ENCODE measurements at places on chromosomes 13 and 19.

DNA sequence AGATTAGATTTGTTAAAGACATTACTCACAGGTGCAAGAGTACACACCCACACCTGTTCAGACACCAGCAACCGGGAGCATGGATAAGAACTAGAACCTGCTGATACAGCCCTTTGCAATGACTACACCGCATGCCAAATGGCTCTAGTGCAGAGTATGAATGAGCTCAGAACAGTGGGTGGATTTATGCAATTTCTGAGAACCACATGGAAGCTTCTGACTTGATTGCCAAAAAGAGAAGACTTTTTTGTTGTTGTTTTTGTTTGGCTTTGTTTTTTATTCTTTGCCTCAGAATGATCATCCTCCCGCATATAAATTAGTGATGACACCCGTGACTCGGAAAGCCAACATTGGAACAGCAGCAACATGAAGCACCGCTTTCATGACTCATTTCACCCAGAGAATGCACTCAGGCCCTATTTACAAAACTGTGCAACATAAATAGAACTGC is 77.4 kb upstream of the LRCH1 start:
- no peak for DNase-seq

GRCh38 chr13:37187621-37188020 is 82.2 kb upstream of the CSNK1A1L start:
- DNase-seq, result no peak

DNA sequence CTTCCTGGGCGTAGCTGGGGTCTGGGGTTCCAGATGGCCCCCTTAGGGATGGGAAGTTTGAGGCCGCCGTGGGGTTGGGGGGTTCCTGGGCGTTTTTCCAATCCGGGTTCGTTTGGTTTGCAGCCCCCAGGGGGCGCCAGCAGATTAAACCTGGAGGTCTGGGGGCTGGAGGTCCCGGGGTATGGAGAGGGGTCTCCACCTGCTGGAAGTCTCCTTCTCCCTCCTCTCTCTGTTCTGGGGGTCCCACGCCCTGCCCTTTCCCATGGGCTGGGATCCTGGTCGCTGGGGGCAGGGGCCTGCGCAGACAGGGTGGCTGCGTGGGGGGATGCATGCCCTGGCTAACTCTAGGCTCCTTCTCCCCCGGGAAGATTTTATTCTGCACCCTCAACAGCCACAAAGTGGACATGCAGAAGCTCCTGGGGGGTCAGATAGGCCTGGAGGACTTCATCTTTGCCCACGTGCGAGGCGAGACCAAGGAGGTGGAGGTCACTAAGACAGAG is 899 bp downstream of the GIPC3 start:
- DNase-seq, result no peak

GRCh38 chr19:13399746-13400145 is 106.5 kb downstream of the CACNA1A start:
- DNase-seq, result no peak

- no peak for DNase-seq
These were observed 54.0 kb upstream of the MYO16 start for GRCh38 chr13:108575430-108575829.

DNA sequence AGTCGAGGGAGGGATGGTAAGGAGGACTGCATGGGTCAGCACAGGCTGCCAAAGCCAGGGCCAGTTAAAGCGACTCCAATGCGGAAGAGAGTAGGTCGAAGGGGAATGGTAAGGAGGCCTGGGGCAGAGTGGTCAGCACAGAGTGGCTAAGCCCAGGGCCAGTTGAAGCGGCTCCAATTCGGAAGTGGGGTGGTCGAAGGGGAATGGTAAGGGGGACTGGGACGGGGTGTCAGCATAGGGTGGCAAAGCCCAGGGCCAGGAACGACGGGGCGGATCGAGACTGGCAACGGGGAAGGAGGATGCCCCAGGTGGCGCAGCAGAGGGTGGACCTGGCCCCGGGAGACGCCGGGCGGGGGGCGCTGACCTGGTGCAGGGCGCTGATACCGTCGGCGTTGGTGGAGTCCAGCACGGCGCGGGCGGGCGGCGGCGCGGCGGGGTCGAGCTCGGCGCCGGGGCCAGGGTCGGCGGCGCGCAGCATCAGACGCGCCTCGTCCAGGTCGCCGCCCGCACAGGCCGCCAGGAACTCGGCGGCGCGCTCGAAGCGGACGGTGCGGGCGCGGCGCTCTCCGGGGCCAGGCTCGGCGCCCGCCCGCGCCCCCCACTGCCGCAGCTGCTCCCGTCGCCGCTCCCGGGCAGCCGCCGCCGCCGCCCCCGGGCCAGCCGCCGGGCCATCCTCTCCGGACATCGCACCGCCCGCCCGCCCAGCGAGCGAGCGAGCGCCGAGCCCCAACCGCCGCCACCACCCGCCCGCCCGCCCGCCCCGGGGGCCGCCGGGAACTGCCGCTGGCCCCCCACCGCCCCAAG is at the start of gene PPP1R12C:
TSS of gene PPP1R12C (minus strand) at position 779 of the 804 bp plus-strand sequence. CDS start at position 685, 94 bp downstream.
- DNase-seq, result no peak

- no peak for DNase-seq
These were observed 1030.4 kb downstream of the SLITRK5 start for GRCh38 chr13:88701551-88701950.

- no peak for DNase-seq
These were observed 6.8 kb upstream of the MBNL2 start for GRCh38 chr13:97215325-97215724.

- no peak for DNase-seq
These were observed 899.8 kb upstream of the MIR17HG start for GRCh38 chr13:90447734-90448101.

DNA sequence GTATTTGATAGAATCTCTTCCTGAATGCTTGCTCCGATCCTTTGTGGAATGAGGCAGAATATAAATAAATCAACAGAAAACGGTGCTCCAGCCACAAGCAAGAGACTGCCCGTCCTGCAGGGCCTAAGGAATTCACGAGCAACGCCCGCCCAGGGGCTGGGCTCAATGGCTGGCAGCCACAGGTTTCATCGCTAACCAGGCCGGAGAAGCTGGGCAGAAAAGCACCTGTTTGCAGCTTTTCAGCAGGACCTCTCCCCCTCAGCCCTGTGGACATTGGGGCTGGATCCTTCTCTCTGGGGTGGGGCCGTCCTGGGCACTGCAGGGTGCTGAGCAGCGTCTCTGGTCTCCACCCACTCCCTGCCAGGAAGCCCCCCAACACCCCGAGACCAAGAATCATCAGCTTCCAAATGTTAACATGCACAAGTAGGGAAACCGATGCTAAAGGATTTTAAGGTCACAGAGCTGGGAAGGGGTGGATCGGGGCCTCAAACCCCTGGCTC is 102.5 kb downstream of the GADD45B start:
- no peak for DNase-seq

DNA sequence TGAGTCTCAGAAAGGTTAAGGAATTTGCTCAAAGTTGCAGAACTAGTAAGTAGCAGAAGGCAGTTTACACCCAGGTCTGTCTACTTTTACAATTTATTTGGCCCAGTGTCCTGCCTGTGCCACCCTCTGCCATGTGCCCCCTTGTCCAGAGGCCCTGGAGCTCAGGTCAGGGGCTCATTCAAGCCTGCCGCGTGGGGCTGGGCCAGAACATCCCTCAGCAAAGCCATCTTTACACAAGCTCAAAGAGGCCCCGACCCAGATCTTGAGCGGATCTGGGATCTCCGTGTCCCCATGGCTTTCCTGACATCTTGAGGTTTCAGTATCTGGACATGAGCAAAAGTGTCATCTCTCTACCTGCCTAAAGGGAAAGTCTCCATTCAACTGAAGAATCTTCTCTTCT is 76.4 kb upstream of the VSTM2B start:
- DNase-seq, result no peak

DNA sequence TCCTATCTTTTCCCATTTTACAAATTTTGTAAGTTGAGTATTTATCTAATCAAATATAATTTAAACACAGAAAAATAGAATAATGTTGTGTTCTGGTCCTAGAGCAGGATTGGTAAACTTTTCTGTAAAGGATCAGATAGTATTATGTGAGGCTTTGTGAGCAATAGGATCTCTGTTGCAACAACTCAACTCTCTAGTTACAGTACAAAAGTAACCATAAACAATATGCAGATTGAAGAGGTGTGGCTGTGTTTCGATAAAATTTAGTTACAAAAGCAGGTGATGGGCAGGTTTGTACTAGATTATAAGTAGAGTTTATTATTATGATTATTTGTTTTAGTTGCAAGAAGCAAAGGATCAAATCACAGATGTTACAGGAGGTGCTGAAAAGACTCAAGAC is 15.2 kb upstream of the C1QTNF9B start:
- DNase-seq, result no peak

GRCh38 chr19:14473073-14473977 is 1.8 kb downstream of the PTGER1 start:
- DNase-seq, result no peak

- DNase-seq, result no peak
These were observed 575 bp downstream of the SHFL start for GRCh38 chr19:10086591-10087192.

GRCh38 chr19:4700693-4700970 is 23.0 kb downstream of the DPP9 start:
- no peak for DNase-seq

DNA sequence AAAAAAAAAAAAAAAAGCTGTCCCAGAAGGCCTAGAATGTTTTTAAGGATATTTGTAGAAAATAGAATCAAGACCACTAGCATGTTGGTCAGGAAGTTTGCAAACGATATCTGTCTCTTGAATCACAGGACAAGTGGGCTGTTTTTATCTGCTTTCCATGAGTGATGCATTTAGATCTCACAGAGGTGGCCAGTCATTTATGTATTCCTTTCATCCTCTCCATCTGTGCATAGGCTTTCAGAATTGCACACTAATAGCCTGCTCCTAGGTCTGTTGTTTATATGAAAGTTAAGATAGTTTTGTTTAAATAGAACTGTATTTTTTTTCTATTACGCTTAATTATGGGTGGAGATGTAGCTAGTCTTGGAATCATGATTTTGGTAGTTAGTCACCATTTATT is 289.5 kb downstream of the SHISA2 start:
- no peak for DNase-seq

DNA sequence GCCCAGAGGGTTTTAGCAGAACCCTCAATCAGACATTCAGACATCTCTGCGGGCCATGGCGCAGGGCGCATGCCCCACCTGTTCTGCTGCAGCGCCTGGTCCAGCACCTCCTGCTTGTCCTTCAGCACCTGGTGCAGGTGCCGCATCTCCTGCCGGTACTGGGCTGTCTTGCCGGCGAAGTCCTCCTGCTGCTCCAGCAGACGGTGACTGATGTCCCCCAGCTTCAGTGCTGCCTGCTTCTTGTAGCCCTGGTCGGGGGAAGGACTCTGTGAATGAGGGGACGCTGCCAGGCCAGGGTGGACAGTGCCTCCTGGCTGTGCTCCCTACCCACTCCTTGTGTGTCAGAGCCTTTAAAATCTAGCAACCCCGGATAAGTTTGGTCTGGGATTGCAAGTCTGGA is 12.2 kb upstream of the SLC7A9 start:
- no peak for DNase-seq

- no peak for DNase-seq
These were observed 8.8 kb upstream of the RLN3 start for GRCh38 chr19:14019100-14019499.

Data from T-helper 17 cell (primary cell).